ENCODE measurements at places on chromosomes 11 and 22.
A peak's percentile ranks its signal among the peaks of the same experiment; 100 is the strongest.

DNA sequence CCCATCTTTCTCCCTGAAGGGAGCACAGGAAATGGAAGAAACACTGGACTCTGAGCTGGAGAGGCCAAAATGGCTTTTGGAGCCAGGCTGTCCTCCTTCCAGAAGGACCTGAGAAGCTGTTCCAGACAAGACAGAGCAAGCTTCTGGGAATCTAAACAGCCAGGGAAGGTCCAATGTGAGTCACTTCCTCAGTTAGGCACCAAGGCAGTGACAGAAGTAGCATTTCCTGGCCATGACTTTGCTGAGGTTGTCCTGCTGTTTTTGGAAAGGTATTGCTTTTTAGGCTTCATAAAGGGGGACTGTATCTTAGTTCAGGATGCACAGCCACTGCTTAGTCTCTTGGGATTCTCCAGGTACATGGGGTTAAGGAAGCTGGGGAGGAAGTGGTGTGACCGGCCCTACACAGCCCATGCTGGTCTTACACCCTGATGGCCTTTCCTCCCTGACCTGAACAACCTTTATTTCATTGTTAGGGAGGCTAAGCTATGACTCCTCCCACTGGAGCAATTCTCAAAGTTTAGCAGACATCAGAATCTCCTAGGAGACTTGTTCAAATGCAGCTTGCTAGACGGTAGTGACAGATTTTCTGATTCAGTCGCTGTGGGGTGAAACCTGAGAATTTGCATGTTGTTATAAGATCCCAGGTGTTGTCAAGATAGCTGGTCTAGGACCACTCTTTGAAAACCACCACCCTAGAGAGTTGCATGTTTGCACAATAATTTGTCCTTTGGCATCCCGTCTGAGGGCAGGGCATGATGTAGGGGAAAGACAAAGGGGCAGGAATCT, 6.8 kb upstream of the INSC start:
- no peak for DNase-seq

- DNase-seq, result no peak
Measured at GRCh38 chr11:104918113-104918824, 20.0 kb upstream of the CASP12 start.

GRCh38 chr22:29259253-29259899, 8.4 kb downstream of the RHBDD3 start:
- DNase-seq, result peak; percentile 51

DNA sequence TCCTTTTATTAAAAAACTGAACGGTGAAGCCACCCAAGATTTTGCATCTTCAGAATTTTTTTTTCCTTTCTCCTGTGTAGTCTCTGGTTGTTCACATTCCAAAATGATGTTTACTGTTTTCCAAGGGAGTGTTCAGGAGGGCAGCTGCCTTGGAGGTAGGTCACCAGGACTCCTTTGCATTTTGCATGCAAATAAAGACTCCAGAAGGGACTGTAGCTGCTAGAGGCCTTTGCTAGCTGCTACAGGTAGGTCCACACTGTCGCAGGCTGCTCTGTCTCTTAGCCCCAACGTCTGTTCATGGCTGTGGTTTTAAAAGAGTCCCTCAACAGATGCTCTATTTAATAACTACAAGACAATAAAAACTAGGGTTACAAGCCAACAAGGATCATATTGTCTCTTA, 11.4 kb downstream of the CTSC start:
- DNase-seq, result no peak

- DNase-seq, result no peak
Measured at GRCh38 chr11:71070490-71071453, 181.6 kb downstream of the SHANK2 start.

DNA sequence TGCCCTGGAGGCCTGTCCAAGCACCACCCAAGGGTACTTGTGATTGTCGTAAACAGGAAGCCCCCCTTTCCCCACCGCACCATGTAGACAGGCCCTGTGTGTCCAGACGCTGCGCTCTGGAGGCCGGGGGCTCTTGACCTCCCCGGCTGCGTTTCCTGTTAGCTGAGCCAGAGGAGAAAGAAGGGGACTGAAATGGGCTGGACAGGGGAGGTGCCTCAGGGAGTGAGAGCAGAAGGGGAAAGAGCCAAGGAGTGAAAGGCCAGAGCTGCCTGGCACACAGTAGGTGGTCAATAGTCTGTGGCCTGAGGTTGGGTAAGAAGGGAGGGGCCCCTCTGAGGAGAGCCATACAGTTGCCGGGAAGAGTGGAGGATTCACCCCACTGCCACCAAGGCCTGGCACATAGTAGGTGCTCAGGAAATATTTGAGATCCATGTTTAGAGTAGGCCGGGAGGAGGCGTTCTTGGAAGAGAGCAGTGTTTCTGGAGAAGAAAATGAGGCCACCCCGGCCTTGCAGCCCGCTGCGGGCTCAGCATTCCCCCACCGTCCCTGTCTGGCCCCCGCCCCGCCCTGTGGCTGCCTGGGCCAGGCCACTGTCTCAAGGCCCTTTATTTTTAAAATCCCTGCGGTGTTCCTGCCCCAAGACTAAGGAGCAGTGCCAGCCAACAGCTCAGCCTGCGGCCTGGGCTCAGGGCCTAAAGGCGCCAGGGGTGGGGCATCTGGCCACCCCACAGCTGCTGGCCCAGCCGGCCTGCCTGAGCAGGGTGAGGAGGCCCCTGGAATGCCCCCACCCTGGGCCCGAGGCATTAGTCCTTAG, 13.6 kb upstream of the CDC42EP1 start:
- no peak for DNase-seq

DNA sequence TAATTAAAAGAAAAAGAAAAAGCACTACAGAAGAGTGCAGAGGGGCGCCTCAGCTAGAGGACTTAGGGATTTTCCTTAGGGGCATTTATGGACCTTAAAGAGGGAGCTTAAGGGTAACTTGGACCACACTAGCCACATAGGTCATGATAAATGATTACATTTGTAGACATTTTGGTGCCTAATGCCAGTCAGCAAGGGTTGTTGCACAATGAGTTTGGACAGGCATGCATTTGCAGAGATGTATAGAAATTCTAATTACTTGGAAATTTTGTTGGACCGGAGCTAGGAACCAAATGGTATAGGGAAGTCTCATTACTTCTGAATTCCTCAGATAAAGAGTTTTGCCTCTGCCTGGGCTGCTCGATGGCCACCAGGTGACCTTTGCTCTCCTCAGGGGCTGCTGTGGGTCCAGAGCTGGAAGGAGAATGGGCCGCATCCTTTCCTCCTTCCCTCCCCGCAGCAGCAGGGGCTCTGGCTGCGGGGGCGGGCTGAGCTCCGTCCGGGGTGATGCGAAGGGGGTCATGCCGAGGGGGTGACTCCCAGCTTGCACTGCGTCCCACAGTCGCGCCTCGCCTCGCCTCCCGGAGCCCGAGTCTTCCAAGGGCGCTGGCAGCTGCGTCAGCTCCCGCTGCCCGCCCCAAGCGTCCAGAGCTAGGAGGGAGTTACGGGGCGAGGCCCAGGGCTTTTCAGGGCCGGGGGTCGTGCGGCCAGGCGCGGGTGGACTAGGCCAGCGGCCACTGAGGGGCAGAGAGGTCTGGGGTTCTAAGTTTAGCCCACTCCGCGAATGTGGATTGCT, 20.3 kb upstream of the MALAT1 start:
- DNase-seq, result peak; percentile 92

DNA sequence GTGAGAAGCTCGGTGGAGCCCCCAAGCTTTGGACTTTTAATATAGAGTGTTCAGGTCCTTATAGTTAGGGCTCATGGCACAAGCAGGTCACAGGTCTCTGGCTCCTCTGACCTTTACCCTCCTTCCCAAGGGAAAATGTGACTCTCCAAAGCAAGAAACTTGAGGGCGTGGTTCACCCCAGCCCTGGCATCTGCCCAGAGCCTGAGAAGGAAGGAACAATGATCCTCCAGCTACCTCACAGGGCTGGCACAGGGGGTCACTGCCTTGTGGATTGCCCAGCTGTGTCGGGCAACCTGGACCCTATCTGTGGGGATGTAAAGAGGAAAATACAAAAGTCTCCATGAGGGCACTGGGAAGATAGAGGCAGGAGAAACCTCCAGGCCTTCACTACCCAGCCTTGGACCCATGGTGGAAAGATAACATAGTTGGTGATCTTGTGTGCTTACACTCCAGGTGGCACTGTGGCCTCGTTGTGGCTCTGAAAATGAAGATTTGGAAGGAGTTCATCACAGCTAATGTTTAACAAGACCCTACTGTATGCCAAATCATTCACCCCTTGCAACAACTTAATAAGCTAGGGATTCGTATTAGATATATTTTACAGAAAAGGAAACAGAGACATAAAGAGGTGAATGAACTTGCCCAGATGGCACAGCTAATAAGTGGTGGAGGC, 3.8 kb upstream of the ZNF195 start:
- no peak for DNase-seq

- DNase-seq, result no peak
Measured at GRCh38 chr11:61832754-61833153, 4.7 kb downstream of the FADS2 start.

All from mesenteric fat pad (tissue), 1 donor.